Lower leg skin (tissue), 4 donors: ENCODE measurements at places on chromosomes 7 and 10. TPM values are rescaled to one million over a fixed set of nuclear protein-coding genes. Genes with fewer than 3 reads are reported as not detected.

FLNC gene
- total RNA-seq: 7.2 TPM

NRCAM gene
- total RNA-seq: 1.1 TPM

EPHA1 gene
- total RNA-seq: 94.5 TPM

- DNase-seq: no peak
Observed at GRCh38 chr7:94382746-94383145, 11.9 kb upstream of the COL1A2 start.

GRCh38 chr10:69324583-69324982 is 46.3 kb downstream of the HK1 start:
- DNase-seq: no peak

DNA sequence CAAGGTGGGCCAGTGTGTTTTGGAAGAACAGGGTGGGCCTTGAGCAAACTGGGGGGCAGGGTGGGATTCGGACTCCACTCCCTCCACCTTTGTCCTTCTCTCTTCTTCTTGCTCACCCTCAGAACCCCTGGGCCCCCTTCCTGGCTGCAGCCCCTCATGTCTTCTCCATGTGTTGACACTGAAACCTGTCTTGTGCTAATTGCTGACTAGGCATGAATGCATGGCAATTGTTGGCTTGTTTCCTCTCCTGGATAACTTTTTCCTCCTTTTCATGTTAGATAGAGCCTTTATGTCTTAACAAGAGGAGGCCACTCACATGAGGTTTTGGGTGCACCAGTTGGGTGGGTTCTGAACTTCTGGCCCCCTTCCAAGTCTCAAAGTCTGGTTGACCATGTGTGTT is 181.6 kb upstream of the MKI67 start:
- DNase-seq: peak; percentile 64

DNA sequence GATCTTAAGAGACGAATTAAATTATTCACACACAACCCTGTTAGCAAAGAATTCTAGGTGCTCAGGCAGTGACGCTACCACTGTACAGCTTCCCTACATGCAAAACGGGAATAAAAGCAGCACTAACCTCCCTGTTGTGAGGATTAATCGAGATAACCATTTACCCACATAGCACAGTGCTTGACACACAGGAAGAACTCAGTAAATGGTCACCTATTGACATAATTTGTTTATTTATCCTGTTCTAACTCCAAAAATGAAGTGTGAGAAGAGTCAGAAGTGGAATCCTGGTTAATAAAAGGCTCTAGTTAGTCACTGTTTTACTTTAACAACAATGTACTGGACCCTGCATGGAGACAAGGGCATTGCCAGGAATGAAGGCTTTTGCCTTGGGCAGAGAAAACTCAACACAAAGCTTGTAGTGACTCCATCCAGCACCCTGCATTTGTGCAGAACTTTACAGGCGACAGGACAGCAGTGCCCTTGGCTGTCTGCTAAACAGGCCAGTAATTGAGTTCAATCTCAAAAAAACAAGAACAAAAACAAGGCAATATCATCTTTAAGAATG is 103.8 kb downstream of the SORBS1 start:
- no peak for DNase-seq

GRCh38 chr10:85976267-85976793 is 390.3 kb downstream of the GRID1 start:
- no peak for DNase-seq

GRCh38 chr10:34539533-34540315 is 275.4 kb downstream of the PARD3 start:
- no peak for DNase-seq

GRCh38 chr7:98617960-98618418 is 904 bp downstream of the NPTX2 start:
- no peak for DNase-seq

DNA sequence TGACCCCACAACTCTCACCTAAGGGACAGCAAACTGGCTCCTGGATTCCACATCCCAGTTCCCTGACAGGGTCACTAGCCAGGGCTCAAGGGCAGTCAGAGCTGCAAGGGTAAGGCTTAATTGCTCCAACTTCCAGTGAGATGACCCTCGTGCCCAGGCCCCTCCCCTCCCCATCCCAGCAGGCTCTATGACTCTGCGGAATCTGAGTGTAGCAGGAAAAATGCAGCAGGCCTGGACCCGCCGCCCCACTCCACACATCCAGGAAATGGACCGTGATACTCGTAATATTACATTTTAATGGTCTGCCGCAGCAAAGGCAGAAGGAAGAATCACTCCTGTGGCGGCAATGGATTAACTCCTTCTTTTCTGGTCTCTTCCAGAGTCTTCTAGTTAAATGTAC is 91.7 kb upstream of the CHST15 start:
- DNase-seq: no peak

DNA sequence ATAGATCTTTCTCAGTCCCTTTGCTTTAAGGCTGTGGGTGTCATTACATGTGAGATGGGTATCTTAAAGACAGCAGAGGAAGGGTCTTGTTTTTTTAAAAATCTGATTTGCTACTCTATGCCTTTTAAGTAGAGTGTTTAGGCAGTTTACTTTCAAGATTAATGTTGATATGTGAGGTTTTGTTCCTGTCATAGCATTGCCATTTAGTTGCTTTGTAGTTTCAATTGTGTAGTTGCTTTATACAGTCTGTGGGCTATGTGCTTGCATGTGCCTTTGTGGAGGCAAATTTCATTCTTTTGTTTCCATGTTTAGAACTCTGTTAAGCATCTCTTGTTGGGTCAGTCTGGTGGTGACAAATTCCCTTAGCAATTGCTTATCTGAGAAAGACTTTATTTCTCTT is 54.6 kb downstream of the ZNF783 start:
- no peak for DNase-seq

DNA sequence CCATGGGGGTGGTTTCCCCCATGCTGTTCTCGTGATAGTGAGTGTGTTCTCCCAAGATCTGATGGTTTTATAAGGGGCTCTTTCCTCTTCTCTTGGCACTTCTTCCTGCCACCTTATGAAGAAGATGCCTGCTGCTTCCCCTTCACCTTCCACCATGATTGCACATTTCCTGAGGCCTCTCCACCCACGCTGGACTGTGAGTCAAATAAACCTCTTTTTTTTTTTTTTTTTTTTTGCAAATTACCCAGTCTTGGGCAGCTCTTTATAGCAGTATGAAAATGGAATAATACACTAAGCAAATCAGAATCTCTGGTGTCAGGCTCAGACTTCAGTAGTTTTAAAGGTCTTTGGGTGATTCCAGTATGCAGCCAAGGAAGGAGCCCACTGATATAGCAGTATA is 28.2 kb downstream of the TAS2R41 start:
- no peak for DNase-seq
